Stimulated activated CD4-positive, alpha-beta T cell treated with anti-CD3 and anti-CD28 coated beads, Interleukin-4, amount 100 ng/mL, for 48 hours (primary cell): ENCODE measurements at places on chromosomes 4 and X.

DNA sequence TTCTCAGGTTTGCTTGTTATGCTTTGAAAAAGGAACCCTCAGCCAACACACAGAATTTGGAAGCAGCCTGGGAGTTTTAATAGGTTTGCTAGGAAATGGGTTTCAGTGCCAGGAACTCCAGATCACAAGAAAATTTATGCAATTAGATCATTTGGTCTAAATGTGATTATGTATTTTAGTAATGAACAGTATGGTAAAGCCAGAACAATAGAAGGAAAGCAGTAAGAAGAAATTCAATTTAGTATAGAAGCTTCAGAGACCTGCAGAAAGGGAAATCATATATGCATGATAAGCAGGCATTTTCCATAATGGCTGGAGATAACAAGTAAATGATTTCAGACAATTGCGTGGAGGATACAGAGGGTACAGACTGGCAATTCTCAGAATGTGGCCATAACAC is 184.7 kb downstream of the KCNIP4 start:
- DNase-seq = no peak

DNA sequence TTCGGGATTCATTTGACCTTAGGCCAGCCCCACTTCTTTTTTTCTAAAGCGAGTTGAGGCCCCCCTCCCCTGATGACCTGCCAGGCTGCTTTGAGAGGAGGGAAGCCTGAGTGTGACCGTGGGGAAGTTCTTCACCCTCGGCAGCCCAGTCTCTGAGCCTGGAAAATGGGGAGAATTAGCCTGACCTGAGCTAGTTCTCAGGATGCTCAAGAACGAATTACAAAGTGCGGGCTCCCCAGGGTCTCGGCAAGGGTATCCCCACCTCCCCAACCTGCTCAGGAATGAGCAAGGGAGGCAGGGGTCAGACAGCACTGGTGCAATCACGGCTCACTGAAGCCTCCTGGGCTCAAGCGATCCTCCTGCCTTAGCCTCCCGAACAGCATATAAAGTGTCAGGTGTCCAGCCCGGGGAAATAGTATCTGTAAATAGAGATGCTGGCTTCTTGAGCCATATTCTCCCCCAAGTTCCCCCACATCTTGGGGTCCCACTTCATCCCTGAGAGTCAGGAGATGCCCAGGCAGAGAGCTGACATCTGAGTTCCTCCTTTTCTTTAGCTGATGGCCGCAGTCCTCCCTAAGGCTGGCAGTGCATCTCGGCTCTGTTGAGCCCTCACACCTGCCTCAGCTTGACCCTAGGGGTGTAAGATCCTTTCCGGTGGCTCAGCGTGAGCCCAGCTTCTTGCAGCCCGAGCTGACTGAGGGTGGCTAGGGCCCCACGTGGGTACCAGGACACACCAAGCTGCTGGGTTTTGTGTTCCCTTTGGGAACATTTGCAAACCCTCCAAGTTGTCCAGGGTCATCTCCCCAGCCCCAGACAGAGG is 1.6 kb downstream of the DUSP9 start:
- DNase-seq = no peak

DNA sequence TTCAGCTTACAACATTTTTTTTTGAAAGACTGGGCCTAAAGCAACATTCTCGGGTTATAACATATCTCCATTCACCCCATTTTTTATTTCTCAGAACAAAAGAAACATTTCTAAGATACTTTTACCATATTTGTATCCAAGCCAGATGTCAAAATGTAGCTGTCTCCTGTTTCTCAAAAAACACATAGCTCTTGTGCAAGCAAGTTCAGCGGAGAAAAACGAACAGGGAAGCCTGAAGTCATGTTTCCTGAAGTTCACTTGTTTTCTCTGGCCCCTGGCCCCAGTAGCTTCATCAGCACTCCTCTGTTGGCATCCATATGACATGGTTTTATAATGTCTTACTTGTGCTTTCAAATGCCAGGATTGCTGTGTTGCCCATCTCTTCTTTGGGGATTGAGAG is 218.2 kb downstream of the BANK1 start:
- no peak for DNase-seq

DNA sequence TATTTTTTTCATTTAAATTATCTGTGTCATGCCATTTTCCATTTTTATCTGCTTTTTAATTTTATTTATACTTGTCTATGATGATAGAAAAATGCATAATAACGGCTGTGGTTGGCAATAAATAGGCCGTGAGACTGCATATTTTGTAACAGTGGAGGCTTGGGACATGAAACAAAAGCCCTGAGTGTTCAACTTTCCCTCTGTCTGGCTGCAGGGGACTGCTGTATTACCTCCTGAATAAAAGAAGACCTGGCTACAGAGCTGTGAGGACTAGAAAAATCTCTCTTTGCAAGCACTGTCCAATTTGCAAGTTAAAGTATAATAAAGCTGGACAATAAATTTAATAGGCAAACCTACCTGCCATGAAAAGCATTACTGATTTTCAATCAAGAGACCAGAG is 82.1 kb downstream of the MAGEB10 start:
- no peak for DNase-seq

- DNase-seq = no peak
Measured at GRCh38 chr4:18052158-18052557, 30.6 kb upstream of the LCORL start.

GRCh38 chr4:71008196-71008595 is 14.7 kb downstream of the DCK start:
- no peak for DNase-seq

GRCh38 chr4:182928061-182928460 is 10.9 kb upstream of the DCTD start:
- DNase-seq = no peak
